Activated T-helper 1 cell treated with anti-CD3 and anti-CD28 coated beads, Interleukin-2, amount 50 U/mL, for 16 hours (primary cell): ENCODE measurements at places on chromosomes 4 and X.

- no peak for DNase-seq
Observed at GRCh38 chr4:41346306-41347061, 89.8 kb downstream of the UCHL1 start.

DNA sequence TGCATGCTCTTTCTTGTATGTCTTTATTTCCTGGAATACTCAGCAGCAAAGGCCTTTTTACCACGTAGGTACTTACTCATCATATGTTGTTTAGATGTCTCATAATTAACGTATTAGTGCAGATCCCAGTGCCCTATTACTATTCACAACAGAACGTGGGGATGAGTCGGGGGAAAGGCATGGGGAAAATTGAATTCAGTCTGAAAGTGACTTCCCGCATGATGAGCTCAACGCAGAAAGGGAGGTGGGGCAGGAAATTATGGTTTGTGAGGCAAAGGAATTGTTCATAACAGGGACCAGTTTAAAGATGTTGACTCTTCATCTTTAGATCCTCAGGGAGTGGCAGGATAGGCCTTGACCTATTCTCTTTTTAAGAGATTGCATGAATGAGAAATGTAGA lies 2.0 kb upstream of the TMPRSS11D start:
- no peak for DNase-seq

GRCh38 chr4:8818063-8818881 lies 53.4 kb downstream of the HMX1 start:
- DNase-seq = no peak

DNA sequence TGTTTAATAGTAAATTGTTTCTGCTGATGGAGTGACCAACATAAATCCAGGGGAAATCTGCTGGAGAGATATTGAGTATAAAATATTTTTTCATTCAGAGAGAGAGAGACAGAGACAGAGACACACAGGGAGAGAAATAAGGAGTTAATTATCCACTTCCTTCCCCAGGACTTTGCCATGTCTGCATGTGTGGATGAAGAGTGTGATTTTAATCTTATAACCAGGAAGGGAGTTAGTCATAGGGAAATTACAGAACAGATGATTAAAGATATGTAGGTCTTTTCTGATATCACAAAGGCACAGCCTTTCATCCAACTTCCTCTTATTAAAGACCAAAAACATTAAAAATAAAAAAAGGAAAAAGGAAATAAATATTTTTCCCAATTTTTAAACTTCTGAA lies 526.3 kb downstream of the SPRY1 start:
- DNase-seq = no peak

DNA sequence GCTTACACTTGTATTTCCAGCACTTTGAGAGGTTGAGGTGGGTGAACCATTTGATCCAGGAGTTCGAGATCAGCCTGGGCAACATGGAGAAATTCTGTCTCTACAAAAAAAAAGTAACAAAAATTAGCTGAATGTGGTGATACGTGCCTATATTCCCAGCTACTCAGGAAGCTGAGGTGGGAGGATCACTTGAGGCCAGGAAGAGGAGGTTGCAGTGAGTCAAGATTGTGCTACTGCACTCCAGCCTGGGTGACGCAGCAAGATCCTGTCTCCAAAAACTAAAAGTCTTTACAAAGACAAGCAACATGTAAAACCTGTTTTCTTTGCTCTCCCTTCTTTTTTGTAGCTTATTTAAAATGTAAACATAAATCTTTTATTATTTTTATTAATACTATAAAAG lies 1156.1 kb downstream of the FAT4 start:
- DNase-seq = no peak

DNA sequence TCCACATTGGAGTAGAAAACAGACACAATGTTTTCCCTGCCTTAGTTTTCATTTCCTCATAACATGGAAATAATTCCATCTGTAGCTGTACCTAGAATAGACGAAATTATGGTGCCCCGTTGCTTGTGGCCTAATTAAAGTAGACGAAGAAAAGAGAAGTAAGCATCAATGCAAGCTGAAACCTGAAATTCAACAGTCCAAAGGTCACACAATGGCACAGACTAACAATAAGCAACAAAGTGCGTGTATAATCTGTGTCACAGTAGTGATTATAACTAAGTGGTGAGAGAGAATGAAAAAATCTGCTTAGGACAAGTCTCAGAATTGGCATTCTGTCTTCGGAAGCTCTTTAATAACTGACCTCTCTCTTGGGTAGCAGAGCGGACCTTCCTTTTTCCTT lies 24.3 kb downstream of the MAGEB17 start:
- no peak for DNase-seq

- no peak for DNase-seq
Observed at GRCh38 chr4:169068423-169068822, 58.4 kb upstream of the CBR4 start.

DNA sequence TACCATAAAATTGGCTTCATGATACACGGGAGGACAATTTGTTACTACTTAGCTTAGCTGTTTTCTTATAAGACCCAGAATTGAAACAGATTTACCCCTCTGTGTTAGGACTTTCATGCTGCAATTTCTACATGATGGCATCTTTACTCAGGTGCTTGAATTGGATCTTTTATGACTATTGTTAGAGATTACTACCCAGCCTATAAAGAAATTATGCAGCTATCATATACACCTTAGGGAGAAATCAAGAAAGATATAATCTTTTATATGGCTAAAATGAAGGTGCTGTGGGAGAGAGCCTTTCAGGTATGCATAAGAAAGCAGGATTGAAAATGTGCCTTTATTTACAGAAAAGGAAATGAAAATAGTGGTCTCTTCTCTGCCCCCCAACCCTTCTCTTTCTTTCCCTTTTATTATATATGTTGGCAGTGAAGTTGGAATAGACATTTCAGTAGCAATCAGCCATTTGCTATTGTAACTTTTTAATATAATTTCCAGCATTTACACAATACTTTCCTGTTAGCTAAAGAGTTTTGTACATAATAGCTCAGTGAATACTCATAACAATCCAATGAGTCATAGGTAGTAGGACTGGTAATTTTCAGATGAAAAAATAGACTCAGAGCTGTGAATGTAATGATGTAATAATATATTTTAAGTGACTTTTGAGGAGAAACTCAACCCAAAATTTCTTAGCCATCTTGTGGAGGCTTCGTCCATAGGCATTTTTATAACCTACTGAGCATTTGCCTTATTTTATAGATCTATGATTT lies 311.8 kb downstream of the ADGRL3 start:
- no peak for DNase-seq
